ENCODE measurements at places on chromosomes 1 and 21. TPM values are rescaled to one million over a fixed set of nuclear protein-coding genes. Genes with fewer than 3 reads are reported as not detected.

The NTPCR gene
- total RNA-seq = 26.8 TPM

The COL11A1 gene
- not detected for total RNA-seq

The KLF17 gene
- not detected for total RNA-seq

The FBXO2 gene
- total RNA-seq = 1.4 TPM

The C1orf94 gene
- total RNA-seq = not detected

The TMEM81 gene
- total RNA-seq = 3.1 TPM

The OLIG2 gene
- not detected for total RNA-seq

The RGS16 gene
- 4.0 TPM for total RNA-seq

The MASP2 gene
- total RNA-seq = not detected

The DNASE2B gene
- not detected for total RNA-seq

The LCE1C gene
- total RNA-seq = not detected

The TCEA3 gene
- 62.2 TPM for total RNA-seq

The FAM3B gene
- not detected for total RNA-seq

The FCAMR gene
- total RNA-seq = not detected

The CHI3L1 gene
- total RNA-seq = not detected

The DIRAS3 gene
- not detected for total RNA-seq

The ORC1 gene
- 21.7 TPM for total RNA-seq

The CRNN gene
- not detected for total RNA-seq

The AHCTF1 gene
- total RNA-seq = 32.5 TPM

The NRIP1 gene
- total RNA-seq = 13.9 TPM

The MYOC gene
- total RNA-seq = not detected

The KCNAB2 gene
- total RNA-seq = 255 TPM

The SEMA4A gene
- total RNA-seq = 1.9 TPM

The CFAP141 gene
- total RNA-seq = not detected

The ZNF326 gene
- total RNA-seq = 15.6 TPM

The CCNL2 gene
- 122 TPM for total RNA-seq

The CFHR2 gene
- not detected for total RNA-seq

The YBEY gene
- total RNA-seq = 13.6 TPM

The IQCC gene
- 3.6 TPM for total RNA-seq

The ITLN2 gene
- total RNA-seq = not detected

The LPAR3 gene
- 3.6 TPM for total RNA-seq

The WNT2B gene
- not detected for total RNA-seq

The GCSAML gene
- not detected for total RNA-seq

The NSL1 gene
- 31.3 TPM for total RNA-seq

The ARHGEF11 gene
- total RNA-seq = 30.7 TPM

The TNFRSF18 gene
- 7.6 TPM for total RNA-seq

The CITED4 gene
- total RNA-seq = 13.5 TPM

The TMEM51 gene
- 0.26 TPM for total RNA-seq

The NDUFV3 gene
- total RNA-seq = 20.9 TPM

The TINAGL1 gene
- total RNA-seq = not detected

The OR2T29 gene
- not detected for total RNA-seq

The C1orf115 gene
- 1.8 TPM for total RNA-seq

The SUCO gene
- 34.6 TPM for total RNA-seq

The FMO4 gene
- total RNA-seq = 1.3 TPM

The S100A5 gene
- 4.6 TPM for total RNA-seq

The EDN2 gene
- not detected for total RNA-seq

The KCNA3 gene
- 82.1 TPM for total RNA-seq

The PLA2G2F gene
- total RNA-seq = not detected

The CFAP107 gene
- total RNA-seq = not detected

The FMO1 gene
- not detected for total RNA-seq

The FCRL1 gene
- total RNA-seq = not detected

Data from activated naive CD4-positive, alpha-beta T cell treated with anti-CD3 and anti-CD28 coated beads, Interleukin-2, amount 10 ng/mL, durations not matched to agents 5 hours and 36 hours (primary cell).